ENCODE measurements at places on chromosomes 3 and 15.

DNA sequence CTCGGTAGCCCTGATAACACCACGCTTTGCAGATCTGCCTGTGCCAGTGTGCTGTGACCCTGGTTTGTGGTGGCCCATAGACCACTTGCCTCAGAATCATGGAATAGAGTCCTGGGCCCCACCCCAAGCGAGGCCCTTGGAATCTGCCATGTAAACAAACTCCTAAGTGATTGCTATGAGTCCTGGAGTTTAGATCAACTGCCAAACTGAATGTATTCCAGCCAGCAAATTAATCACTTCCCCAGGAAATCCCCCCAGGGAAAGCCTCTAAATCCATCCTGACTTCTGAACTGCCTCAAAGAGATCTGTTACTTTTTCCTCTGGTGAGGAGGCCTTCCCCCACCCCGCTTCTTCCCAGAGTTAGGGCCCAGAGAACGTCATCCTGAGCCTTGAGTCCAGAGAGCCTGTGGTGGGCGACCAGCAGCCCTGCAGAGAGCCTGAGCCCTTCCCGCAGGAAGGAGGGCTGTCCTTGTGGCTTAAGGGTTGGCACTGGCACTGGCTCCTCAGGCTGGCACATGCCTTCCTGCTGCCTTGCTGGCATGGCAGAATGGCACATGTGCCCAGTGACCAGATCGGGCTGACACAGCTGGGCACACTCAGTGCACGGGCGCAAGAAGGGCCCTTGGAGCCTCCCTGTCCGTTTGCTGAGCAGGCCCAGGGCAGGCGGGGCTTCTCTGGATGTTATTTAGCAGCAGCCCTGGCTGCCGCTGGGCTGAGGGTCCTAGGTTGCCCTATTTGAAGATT, 50.6 kb upstream of the PLXNA1 start:
- DNase-seq, result no peak

- no peak for DNase-seq
These were observed 142.4 kb downstream of the TCF12 start for GRCh38 chr15:57060799-57061198.

DNA sequence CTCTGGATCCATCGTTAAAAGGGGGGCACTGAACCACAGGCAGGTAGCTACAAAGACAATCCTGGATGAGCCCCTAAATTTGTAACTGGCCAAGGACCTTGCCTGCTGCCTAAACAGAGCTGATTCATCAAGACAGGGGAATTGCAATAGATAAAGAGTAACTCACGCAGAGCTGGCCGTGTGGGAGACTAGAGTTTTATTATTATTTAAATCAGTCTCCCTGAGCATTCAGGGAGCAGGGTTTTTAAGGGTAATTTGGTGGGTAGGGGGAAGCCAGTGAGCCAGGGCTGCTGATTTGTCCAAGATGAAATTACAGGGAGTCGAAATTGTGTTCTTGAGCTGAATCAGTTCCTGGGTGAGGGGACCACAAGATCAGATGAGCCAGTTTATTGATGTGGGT, 885.1 kb upstream of the CADM2 start:
- no peak for DNase-seq

DNA sequence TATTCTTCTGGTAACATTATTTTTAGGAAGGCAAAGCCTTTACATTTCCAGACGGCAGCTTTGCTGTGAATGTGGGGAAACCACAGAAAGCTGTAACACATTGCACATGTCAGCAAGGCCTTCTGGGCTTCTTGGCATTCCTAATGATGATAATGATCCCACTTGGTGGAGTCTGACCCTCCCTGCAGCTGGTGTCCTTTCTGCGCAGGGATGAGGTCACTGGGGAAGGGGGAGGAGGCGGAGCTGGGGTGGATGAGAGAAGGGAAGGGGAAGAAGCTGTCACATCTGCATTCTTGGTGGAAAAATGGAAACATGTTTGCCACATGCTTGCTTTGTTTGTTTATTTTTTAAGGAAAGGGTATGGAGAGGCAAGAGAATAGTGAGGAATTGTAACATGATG, 68.6 kb downstream of the FILIP1L start:
- no peak for DNase-seq

GRCh38 chr3:165837801-165838200, 578 bp upstream of the BCHE start:
- DNase-seq, result no peak

DNA sequence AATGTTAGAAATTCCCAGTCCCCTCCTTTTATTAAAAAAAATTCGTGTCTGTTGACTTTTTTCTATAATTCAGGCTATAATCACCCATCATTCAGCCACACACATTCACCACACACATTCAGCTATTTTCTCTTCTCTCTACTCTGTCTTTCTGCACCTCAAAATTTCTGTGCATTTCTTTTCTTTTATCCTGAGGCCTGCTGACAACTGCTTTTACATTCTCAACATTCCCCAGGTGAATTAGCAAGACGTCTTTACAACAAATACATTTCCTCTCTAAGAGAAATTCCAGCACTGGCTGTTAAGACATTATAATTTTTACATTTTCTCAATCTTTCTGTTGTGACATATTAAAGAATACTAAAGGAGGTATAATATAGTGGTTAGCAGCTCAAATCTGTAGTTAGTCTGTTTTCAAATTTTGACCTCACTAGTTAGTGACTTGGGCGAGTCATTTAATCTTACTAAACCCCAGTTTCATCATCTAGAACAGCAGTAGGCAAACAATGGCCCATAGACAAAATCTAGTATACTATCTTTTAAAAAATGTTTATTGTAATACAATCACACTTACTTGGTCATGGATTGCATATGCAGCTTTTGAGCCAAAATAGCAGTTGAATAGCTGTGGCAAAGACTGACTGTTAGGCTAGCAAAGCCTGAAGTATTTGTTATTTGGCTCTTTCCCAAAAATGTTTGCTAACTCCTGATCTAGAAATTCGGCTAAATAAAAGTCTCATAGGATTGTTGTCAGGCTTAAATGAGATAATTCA, 350.7 kb downstream of the NSUN3 start:
- no peak for DNase-seq

DNA sequence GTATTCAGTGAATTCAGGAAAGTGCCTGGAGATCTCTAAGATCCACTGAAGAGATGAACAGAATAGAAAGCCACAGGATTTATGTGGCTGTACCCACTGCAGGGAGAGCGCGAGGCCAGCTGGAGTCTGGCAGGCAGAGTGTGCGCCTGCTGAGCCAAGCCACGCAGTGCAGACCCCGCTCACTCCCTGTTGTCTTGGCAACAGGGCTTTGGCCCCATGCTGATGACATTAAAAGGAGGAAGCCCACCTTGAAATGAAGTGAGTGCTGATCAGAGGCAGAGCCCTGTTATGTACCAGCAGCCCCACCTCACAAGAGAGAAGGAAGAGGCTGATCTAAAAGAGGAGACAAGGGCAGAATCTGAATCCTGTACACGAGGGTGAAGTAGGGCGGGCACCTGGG, 36.7 kb downstream of the PXYLP1 start:
- no peak for DNase-seq

DNA sequence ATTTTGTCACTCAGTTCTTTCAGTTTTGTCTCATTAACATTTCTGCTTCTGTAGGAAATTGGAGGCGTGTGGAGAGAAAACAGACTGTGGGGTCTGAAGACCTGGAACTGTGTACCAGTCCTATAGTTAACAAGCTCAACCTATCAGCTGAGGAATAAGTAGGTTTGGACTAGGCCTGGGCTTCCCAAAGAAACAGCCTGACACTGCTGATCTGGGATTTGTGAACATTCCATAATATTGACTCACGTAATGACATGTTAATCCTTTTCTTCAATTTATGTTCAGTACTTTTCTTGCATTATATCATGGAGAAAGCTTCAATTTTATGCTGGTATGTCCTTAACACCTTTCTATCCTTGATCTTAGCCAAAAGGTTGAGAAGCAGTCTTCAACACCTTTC, 181.6 kb upstream of the RORA start:
- DNase-seq, result no peak

GRCh38 chr15:56774356-56774755, 41.0 kb upstream of the ZNF280D start:
- DNase-seq, result no peak

DNA sequence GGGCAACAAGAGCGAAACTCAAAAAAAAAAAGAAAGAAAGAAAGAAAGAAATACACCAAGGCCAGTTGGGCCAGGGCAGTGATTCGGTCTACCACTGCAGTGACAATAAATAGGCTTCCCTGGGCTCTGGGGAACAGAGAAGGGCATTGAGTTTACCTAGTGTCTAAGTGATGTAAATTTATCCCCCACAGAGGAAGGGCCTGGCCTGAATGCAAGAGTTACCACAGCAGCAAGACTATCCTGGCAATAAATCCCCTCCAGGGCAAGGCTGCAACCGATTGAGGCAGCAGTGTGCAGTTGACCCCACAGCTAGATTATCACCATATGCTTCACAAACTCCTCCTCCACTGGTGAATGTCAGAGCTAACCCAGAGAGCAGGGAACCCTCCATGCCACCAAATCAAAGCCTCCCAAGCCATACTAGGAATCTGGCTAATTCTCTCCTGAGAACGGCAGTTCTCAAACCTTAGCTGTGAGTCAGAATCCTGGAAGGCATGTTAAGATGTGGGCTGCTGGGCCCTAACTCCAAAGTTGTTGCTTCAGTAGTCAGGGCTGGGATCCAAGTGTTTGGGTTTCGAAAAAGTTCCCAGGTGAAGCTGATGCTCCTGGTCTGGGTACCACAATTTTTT, 64.3 kb upstream of the GATM start:
- no peak for DNase-seq

DNA sequence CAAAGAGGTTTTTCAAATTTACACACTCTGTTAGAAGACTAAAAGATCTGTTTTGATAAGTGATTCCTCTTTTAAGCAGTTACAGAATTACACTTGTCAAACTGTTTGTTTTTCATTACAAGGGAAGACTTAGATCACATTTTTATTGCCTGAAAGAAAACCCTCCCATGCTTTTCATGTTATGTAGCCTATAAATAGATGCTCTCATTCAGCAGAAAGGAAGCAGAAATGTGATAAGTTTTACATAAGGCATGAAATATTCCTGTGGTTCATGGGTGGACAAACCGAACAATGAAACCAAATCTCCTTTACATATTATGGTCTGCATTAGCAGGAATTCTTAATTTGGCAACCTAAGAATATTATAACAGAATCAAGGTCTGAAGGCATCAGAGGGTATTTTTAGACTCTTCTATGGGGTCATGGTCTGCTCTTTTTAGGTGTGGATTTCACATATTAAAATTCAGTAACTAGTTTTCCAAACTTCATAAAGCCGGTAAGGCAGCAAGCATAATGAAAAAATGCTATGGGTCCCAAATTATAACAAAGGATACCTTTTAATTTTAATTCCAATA, 37.3 kb upstream of the FXR1 start:
- DNase-seq, result no peak

DNA sequence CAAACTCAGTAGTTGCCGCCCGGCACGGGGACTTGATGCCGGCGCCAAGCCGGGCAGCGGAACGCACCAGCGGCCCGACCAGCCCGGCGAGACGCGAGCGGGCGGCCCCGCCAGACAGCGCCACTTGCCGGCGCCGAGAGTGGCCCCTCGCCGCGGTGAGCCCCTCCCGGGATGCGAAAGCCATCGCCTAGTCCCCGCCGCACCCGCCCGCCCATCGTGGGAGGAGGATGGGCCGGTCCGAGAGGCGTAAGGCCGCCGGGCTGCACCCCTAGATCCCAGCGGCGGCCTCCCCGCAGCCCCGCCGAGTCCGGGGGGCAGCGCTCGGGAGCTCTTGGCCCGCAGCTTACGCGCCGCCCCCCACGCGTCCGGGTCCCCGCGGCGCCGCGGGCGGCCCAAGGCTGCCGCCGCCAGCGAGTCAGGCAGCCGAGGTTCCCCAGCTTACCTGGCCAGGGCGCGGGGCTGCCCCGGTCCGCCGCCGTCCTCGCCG, 609 bp downstream of the GOLGA8A start:
- DNase-seq, result no peak

GRCh38 chr3:136905549-136905948, 43.5 kb downstream of the NCK1 start:
- no peak for DNase-seq

GRCh38 chr3:53102601-53103147, 27.6 kb downstream of the RFT1 start:
- no peak for DNase-seq

DNA sequence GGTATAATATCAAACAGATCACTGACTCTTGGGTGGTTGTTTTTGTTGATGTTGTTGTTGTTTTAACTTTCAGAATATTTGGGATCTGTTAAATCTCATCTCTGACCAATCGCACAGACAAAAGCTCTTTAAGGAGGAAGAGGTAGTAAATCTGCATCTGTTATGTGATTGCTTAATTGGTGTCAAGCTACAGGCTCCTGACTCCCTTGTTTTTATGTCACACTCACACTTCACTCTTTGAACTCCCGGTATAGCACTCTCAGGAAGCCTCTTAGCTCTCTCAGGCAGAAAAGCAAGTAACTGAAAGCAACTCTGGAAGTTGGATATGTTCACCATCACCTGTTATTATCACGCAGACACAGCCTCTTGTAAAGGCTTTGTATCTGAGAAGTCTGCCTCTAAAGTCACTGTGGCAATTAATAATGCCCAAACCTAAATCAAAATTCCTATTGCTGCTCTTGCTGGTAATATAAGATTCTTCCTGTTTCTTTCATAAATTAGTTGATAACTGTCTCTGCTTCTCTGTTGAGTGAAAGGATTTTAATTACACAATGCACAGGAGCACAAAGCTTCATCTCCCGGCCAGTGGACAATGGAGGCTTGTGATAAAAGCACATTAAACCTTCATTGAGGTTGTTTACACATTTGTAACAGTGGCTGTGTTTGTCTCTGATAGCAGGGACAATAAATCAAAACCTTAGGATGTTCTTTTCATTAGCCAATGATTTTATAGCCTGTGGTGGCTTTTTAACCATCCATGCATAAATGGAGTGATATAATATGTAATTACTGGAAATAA, 576.7 kb downstream of the MFSD1 start:
- no peak for DNase-seq
